ENCODE measurements at places on chromosomes 5 and 9. TPM values are rescaled to one million over a fixed set of nuclear protein-coding genes. Genes with fewer than 3 reads are reported as not detected.
A peak's percentile ranks its signal among the peaks of the same experiment; 100 is the strongest.

GRCh38 chr5:176941951-176942350 is 42.8 kb upstream of the HK3 start:
- H3K4me1 ChIP-seq = peaks cover 12% of the 10 kb centered on the region
- H3K27me3 ChIP-seq = no peaks in the 10 kb centered on the region
- no peak overlapping the region for H3K27ac ChIP-seq
- DNase-seq = no peak
- no peak overlapping the region for H3K4me3 ChIP-seq
- peaks cover 81% of the 10 kb centered on the region for H3K36me3 ChIP-seq

DNA sequence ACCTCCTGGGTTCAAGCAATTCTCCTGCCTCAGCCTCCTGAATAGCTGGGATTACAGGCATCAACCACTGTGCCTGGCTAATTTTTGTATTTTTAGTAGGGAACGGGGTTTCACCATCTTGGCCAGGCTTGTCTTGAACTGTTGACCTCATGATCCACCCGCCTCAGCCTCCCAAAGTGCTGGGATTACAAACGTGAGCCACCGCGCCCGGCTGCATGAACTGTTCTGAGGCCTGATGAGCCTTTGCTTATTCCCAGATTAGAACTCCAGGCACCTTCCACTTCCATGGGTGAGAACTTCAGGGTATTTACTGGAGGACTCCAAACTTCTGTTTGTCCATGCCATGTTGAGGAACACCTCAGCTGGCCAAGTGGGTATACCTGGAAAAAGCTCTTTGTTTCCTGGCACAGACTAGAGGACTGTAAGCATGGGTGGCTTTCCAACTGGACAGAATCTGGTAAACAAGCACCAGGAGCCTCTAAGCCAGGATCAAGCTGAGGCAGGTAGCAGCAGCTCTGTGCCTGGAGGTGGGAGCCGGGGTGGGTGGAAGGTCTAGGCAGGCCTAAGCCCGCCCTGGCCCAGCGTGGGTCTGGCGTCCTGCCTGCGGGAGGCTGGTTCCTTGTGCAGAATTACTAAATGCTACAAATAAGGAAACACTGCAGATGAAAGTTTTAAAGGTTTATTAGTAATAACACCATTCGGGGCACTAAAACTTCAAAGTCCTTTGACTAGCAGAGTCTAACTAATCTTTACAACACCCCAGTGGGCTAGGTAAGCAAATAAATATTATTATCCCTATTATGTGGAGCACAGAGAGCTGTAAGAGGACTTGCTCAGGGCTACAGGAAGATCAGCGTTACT is 78.4 kb downstream of the SEMA5A start:
- no peak overlapping the region for H3K27ac ChIP-seq
- no peak overlapping the region for H3K4me3 ChIP-seq
- no peaks in the 10 kb centered on the region for H3K36me3 ChIP-seq
- H3K27me3 ChIP-seq = no peaks in the 10 kb centered on the region
- DNase-seq = no peak

DNA sequence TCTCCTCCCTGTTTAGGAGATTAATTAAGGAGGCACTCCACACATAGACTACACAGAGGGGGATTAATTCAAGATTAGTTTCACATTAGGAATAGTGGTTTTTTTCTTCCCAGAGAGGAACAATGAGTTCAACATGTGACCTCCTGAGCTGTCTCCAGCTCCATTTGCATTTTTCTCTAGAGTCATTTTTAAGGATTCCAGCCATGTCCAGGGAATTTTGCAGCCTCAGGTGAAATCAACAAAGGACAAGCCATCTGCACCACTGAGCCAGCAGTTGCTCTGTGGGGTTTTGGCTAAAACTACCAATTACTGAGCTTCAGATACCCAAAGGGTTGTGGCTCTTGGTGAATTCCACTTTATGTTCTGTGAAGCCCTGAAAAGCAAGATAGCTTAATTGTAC is 258.5 kb upstream of the PPP1R2B start:
- no peak for DNase-seq
- H3K27me3 ChIP-seq = no peaks in the 10 kb centered on the region
- no peak overlapping the region for H3K4me3 ChIP-seq
- H3K36me3 ChIP-seq = no peaks in the 10 kb centered on the region
- H3K27ac ChIP-seq = no peak overlapping the region

DNA sequence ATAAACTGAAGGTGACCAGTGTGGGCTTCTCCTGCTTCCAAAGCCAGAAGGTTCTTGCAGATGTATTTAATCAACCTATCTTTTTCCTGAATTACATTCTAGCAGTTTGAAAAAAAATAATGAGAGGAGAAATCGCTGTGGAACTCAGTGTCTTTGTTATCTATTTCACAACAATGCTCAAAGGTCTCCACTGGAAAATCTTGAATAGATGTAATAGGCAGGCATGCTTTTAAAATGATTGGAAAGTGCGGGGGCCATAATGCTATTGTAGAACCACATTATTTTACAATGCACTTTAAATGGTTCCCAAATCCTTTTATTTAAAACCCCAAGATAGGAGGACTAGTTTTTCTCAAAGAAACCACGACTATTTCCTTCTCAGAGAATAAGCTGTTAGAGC is 23.3 kb downstream of the ENC1 start:
- H3K27me3 ChIP-seq = no peaks in the 10 kb centered on the region
- H3K4me3 ChIP-seq = no peak overlapping the region
- no peaks in the 10 kb centered on the region for H3K36me3 ChIP-seq
- no peak overlapping the region for H3K27ac ChIP-seq
- no peak for DNase-seq

- no peak overlapping the region for H3K27ac ChIP-seq
- H3K27me3 ChIP-seq = no peaks in the 10 kb centered on the region
- H3K36me3 ChIP-seq = no peaks in the 10 kb centered on the region
- no peak overlapping the region for H3K4me3 ChIP-seq
Measured at GRCh38 chr5:78886341-78887230, 98.5 kb downstream of the ARSB start.

The FAM200C gene
- total RNA-seq = 3.0 TPM

- H3K4me3 ChIP-seq = no peak overlapping the region
- H3K4me1 ChIP-seq = no peaks in the 10 kb centered on the region
- H3K27ac ChIP-seq = no peak overlapping the region
- peak; percentile 30 for DNase-seq
Measured at GRCh38 chr5:180135128-180135955, 63.8 kb upstream of the RNF130 start.

DNA sequence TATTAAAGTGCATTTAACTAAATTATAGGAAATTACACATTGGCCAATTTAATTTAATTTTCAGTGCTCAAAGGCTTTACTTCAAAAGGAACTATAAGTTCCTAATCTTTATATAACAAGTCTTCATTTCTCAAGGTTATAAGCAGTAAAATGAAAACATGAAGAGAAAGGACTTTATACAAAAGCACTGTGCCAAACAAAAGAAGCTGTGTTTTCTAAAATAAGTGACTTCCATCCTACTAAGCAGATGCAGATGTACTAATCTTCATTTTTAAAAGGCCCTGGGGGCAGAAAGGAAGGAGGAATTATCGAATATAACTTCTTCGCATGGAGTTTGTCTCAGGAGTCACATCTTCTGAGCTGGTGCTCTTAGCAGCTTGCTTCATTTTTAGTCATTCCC is 81.4 kb downstream of the SHC3 start:
- H3K36me3 ChIP-seq = no peaks in the 10 kb centered on the region
- H3K4me1 ChIP-seq = no peaks in the 10 kb centered on the region
- H3K27ac ChIP-seq = no peak overlapping the region
- H3K4me3 ChIP-seq = no peak overlapping the region
- no peak for DNase-seq

DNA sequence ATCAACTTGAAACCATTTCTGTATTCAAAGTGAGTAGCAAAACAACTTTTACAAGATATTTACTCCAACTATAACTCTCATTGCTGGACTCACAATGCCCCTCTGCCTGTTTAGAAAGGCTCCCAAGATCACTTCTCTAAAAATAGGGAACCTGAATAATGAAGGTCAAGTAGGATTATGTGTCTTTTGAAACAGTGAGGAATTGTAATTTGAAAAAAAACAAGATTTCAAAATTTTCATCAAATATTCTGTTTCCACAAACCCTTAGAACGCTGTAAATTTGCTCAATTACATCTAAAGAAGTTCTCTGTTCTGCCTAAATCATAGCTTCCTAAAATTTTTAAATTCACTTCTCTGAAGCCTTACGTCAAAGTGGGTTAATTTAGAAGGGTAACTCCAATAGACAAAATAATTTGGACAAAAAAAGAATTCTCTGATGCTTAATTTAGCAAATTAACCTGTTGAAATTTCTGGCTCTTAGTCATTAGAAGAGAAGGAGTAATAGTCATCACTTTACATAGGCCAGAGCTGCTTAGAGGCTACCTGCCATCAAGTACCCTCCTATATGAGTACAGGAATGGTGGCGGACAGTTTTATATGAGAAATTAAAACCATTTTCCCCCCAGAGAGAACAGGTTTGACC is 4.0 kb downstream of the ELL2 start:
- no peak for DNase-seq
- H3K4me1 ChIP-seq = peaks cover 25% of the 10 kb centered on the region
- H3K27ac ChIP-seq = peak overlapping the region; percentile 99
- H3K36me3 ChIP-seq = no peaks in the 10 kb centered on the region
- peak overlapping the region; percentile 78 for H3K4me3 ChIP-seq

The DTWD2 gene
- 4.7 TPM for total RNA-seq

- H3K27me3 ChIP-seq = no peaks in the 10 kb centered on the region
- no peak overlapping the region for H3K4me3 ChIP-seq
- no peak overlapping the region for H3K27ac ChIP-seq
- DNase-seq = no peak
Measured at GRCh38 chr5:133266527-133266878, 214.7 kb downstream of the HSPA4 start.

DNA sequence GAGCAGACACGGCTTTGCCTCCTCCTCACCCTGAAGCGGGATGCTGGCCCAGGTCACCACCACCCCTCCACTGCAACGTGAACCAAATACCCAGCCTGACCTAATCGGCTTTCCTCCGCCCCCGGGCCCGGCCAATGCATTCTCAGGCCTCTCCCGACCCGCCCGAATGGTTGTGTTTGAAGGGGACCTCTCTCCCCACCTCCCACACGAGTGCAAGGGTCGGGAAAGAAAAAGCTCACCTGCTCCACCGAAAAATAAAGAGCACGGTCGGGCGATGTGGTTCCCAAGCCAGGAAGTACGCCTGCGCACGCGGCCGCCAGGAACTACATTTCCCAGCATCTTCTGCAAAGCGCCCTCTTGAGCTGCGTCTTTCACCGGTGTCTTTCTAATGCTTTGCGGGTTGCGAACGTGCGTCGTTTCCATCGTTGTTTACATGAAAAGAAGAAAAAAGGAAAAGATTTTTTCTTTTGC is at the start of gene ZNF883:
Gene ZNF883 (minus strand): TSS at position 282 of the 471 bp plus-strand sequence.
- DNase-seq = peak; percentile 94
- no peaks in the 10 kb centered on the region for H3K27me3 ChIP-seq
- H3K27ac ChIP-seq = no peak within 1 kb of the TSS
- H3K36me3 ChIP-seq = no peaks in the 10 kb centered on the region
- H3K4me3 ChIP-seq = peak within 1 kb of the TSS; percentile 9

GRCh38 chr9:74277532-74277931 is 219.6 kb upstream of the RORB start:
- no peak for DNase-seq
- H3K27ac ChIP-seq = no peak overlapping the region
- no peaks in the 10 kb centered on the region for H3K36me3 ChIP-seq
- H3K4me3 ChIP-seq = no peak overlapping the region

DNA sequence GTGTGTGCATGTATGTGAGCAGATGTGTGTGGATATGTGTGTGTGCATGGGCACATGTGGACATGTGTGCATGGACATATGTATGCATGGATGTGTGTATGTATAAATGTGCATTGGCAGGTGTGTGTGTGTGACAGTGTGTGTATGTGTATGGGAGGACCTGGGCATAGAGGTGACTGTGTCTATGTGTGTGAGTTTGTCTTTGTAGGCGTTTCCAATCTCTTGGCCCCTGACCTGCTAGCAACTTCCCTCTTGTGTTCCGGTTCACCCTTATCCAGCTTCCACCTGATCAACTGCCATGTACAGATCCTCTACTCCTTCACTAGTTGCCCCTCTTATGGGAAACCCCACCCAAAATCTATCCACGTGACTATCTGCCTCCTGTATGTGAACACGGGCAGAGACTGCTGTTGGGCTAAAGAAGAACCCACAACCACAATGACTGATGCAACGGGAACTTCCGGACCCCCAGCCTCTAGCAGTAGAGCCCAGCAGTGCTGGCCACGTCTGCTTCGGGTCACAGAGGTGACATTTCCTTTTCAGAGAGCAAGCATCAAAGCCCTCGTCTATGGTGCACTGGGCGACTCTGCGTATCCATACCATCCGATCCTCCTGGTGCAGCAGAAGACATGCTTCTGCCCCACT is 24.9 kb upstream of the GADD45G start:
- H3K4me3 ChIP-seq = no peak overlapping the region
- no peaks in the 10 kb centered on the region for H3K4me1 ChIP-seq
- DNase-seq = no peak
- H3K27ac ChIP-seq = no peak overlapping the region
- no peaks in the 10 kb centered on the region for H3K27me3 ChIP-seq

DNA sequence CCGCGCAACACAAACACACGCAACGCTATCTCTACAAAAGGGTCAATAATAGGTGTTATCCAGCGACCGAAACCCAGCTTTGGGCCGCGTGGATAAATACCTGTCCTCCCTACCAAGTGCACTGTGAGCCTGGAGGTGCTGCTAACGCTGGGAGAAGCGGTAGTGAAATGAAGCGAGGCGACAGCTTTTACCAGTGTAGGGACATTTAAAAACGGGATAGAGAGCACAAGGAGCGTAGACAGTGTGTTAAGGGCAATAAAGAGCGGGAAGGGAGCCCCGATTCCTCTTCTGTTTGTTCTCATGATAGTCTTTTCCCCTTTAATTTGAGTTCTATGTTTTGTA is 421 bp upstream of the DEPDC1B start:
- peak overlapping the region; percentile 71 for H3K27ac ChIP-seq
- H3K36me3 ChIP-seq = no peaks in the 10 kb centered on the region
- no peak for DNase-seq
- H3K27me3 ChIP-seq = no peaks in the 10 kb centered on the region
- peak overlapping the region; percentile 85 for H3K4me3 ChIP-seq

The SOHLH1 gene
- not detected for total RNA-seq

The PCDHA13 gene
- total RNA-seq = 0.55 TPM

GRCh38 chr5:91022518-91022917 is 360.6 kb downstream of the ARRDC3 start:
- no peaks in the 10 kb centered on the region for H3K36me3 ChIP-seq
- no peak overlapping the region for H3K27ac ChIP-seq
- DNase-seq = no peak
- peaks cover 39% of the 10 kb centered on the region for H3K4me1 ChIP-seq
- H3K27me3 ChIP-seq = no peaks in the 10 kb centered on the region

- H3K4me3 ChIP-seq = no peak overlapping the region
- no peak overlapping the region for H3K27ac ChIP-seq
- no peaks in the 10 kb centered on the region for H3K36me3 ChIP-seq
- H3K4me1 ChIP-seq = no peaks in the 10 kb centered on the region
Measured at GRCh38 chr9:105131981-105132380, 112.5 kb upstream of the SLC44A1 start.

The ZSWIM6 gene
- total RNA-seq = 16.3 TPM

- H3K27me3 ChIP-seq = no peaks in the 10 kb centered on the region
- H3K4me1 ChIP-seq = peaks cover 20% of the 10 kb centered on the region
- H3K36me3 ChIP-seq = no peaks in the 10 kb centered on the region
- H3K27ac ChIP-seq = no peak overlapping the region
- no peak for DNase-seq
Measured at GRCh38 chr5:139193928-139194327, 4.2 kb downstream of the SIL1 start.

GRCh38 chr5:16849181-16849580 is 86.9 kb downstream of the MYO10 start:
- H3K27me3 ChIP-seq = no peaks in the 10 kb centered on the region
- H3K36me3 ChIP-seq = no peaks in the 10 kb centered on the region

The FOXI1 gene
- total RNA-seq = not detected

The PTGS1 gene
- total RNA-seq = 6.4 TPM

GRCh38 chr5:105503950-105504349 is 1941.4 kb upstream of the NUDT12 start:
- no peak for DNase-seq
- no peaks in the 10 kb centered on the region for H3K36me3 ChIP-seq
- H3K4me3 ChIP-seq = no peak overlapping the region
- no peak overlapping the region for H3K27ac ChIP-seq
- no peaks in the 10 kb centered on the region for H3K27me3 ChIP-seq

The PCDHGA6 gene
- total RNA-seq = 0.58 TPM

Data from stomach (tissue), 19 donors.